ENCODE measurements at places on chromosomes 3 and 15.

- no peak for DNase-seq
These were observed 48.9 kb downstream of the HES1 start for GRCh38 chr3:194184801-194185200.

DNA sequence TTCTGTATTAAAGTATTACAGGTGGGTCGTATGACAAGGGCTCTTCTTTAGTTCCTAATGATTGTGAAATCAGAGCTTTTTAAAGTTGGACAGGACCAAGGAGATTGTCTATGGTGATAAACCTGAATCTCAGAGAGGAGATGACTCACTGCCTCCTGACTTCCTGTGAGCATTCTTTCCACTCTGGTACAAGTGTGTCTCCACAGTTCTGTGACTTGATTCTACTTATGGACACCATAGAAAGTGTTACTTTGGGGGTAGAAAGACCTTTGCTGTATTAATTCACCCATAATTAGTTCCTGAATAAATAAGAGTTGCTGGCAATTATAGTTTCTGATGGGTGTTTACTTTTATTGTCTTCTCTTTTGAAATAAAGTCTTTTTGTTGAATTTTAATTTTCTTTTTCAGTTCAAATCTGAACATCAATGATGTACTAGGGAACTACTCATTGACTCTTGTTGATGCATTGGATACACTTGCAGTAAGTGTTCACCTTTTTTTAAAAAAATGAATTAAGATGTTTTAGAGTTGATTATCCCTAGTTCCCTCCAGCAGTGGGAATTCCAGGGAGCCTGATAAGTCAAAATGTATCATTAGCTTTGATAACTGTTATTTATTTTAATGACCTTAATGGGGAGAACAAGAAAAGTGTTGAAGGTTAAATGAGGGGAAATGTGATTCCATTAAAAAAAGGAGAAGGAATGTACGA, 7.4 kb downstream of the EDEM1 start:
- peak; percentile 31 for DNase-seq

- no peak for DNase-seq
These were observed 103.5 kb downstream of the SEMA5B start for GRCh38 chr3:122924056-122924455.

GRCh38 chr3:68984011-68984530, 29.4 kb downstream of the EOGT start:
- no peak for DNase-seq

DNA sequence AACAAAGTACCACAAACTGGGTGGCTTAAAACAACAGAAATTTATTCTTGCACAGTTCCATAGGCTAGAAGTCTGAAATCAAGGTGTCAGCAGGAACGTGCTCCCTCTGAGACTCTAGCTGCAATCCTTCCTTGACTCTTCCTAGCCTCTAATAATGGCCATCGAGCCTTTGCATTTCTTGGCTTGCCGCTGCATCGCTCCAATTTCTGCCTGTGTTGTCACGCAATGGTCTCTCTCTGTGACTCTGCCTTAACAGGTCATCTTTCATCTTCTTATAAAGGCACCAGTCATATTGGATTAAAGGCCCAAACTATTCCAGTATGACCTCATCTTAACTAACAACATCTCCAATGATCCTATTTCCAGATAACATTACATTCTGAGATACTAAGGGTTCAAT, 61.0 kb upstream of the FNDC3B start:
- DNase-seq: no peak

All from CD8-positive, alpha-beta memory T cell (primary cell).